Activated naive CD8-positive, alpha-beta T cell treated with anti-CD3 and anti-CD28 coated beads, Interleukin-2, amount 10 ng/mL, durations not matched to agents 7 days and 5 days (primary cell): ENCODE measurements at places on chromosomes 1 and 21. TPM values are rescaled to one million over a fixed set of nuclear protein-coding genes. Genes with fewer than 3 reads are reported as not detected.

ARMH1 gene
- 95.7 TPM for total RNA-seq

CYP4A11 gene
- total RNA-seq = not detected

DNA sequence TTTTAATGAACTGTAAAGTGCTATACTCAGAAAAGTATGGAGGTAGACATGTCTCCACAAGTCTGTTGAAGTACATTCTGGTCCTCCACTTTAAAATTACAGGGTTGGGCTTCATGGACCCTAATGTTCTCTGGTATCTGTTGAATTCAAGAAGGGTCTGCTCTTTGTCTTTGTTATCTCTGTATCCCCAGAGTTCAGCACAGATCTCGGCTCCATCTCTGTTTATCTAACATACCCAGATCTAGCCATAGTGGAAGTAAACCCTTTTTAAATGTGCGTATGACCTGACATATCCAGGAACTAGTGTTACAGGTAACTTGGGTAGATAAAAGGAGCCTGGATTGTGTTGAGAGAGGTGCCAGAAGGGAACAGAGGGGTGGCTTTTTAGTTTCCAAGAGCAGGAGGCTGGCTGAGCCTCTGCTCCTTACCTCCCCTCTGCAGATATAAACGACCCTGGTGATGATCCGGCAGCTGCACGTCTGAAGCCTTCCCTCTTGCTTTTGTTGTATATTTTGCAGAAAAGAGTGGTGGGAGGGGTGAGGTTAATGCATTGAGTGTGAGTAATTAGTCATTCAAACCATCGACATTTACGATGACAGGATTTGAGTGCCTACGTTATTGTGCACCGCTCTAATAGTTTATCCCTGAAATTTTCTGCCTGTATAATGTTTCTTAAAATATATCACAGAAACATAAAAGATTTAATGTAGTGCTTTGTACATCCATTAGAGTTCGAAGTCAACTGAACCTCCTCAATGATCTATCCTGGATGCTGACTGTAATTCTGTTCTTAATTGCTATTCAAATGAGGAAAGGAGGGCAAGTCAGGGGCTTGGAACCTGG, 30.8 kb downstream of the ELAVL4 start:
- H3K27ac ChIP-seq = no peak overlapping the region
- peaks cover 7% of the 10 kb centered on the region for H3K27me3 ChIP-seq
- no peaks in the 10 kb centered on the region for H3K4me1 ChIP-seq
- no peak overlapping the region for H3K4me3 ChIP-seq
- no peaks in the 10 kb centered on the region for H3K36me3 ChIP-seq
- DNase-seq = no peak

VANGL1 gene
- 8.6 TPM for total RNA-seq

PTPN22 gene
- 74.1 TPM for total RNA-seq

DNA sequence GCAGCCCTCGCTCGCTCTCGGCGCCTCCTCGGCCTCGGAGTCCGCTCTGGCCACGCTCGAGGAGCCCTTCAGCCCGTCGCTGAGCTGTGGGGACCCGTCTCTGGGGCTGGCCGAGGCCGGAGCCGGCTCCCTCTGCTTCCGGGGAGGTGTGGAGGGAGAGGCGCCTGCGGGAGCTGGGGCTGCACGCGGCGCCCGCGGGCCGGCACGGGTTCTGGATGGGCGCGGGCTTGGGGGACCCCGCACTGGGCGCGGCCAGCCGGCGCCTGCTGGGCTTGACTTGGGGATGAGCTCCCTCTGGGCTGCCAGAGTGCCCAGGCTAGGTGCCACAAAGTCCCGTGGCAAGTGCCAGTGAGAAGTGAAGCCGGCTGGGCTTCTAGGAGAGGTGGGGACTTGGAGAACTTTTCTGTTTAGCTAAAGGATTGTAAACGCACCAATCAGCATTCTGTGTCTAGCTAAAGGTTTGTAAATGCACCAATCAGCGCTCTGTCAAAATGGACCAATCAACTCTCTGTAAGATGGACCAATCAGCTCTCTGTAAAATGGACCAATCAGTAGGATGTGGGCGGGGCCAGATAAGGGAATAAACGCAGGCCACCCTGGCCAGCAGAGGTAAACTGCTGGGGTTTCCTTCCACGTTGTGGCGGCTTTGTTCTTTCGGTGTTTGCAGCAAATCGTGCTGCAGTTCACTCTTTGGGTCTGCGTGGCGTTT, 20.2 kb downstream of the EXOC8 start:
- H3K36me3 ChIP-seq = no peaks in the 10 kb centered on the region
- no peak overlapping the region for H3K4me3 ChIP-seq
- no peak overlapping the region for H3K27ac ChIP-seq
- no peaks in the 10 kb centered on the region for H3K27me3 ChIP-seq
- no peak for DNase-seq

TMEM234 gene
- total RNA-seq = 15.7 TPM

DNA sequence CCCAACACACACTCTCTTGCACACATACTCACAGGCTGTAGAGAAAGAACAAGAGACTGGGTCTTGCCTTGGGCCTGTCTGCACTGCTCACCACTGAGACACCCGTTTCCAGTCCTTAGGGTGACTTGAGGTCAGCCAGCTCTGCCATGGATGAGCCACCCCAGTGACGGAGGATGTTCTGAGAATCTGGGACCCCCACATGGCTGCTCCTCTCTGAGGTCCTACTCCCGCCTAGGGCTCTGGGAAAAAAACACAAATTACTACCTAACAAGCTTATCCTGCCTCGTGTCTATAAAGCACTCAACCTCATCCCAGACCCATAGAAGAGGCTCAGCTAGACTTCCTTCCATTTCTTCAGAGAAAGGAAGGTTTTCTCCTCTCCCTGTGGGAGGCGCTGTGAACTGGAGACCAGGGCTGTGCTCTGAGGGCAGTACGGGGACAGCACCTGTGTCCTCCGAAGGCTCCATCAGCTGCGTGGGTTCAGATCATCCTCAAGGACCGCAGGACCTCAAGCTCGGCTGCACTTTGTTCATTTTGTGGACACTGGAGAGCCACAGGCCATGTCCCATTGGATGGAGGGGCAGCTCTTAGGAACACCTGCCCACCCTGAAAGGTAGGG, 4.3 kb upstream of the CLEC20A start:
- H3K36me3 ChIP-seq = no peaks in the 10 kb centered on the region
- no peak overlapping the region for H3K4me3 ChIP-seq
- H3K27me3 ChIP-seq = peaks cover 2% of the 10 kb centered on the region
- no peaks in the 10 kb centered on the region for H3K4me1 ChIP-seq
- H3K27ac ChIP-seq = no peak overlapping the region

LELP1 gene
- not detected for total RNA-seq

DNA sequence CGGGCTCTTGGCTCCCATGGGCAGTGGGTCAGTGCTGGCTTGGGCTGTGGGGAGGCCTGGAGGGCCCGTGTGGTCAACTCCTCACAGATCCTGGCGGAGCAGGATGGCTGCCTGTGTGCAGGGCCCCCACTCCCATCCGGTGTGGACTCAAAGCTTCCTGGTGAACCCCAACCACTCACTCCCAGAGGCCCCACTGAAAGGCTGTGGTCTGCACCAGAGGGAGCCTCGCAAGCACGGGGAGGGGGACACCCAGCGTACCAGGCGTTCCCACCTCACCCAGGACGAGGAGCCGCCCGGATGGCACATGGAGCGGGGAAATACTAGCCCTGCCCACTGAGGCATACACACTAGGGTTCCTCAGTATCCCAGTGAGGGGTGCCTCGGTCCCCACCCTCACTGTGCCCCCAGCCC, 75.4 kb upstream of the ACTRT2 start:
- no peak overlapping the region for H3K27ac ChIP-seq
- DNase-seq = no peak

GRCh38 chr1:235806123-235806522, 60.6 kb downstream of the LYST start:
- H3K27me3 ChIP-seq = no peaks in the 10 kb centered on the region
- no peak overlapping the region for H3K27ac ChIP-seq
- H3K4me3 ChIP-seq = no peak overlapping the region
- peaks cover 26% of the 10 kb centered on the region for H3K36me3 ChIP-seq

GBP5 gene
- 228 TPM for total RNA-seq

GRCh38 chr1:32318127-32318869, 17.7 kb downstream of the MARCKSL1 start:
- H3K4me3 ChIP-seq = no peak overlapping the region
- peaks cover 19% of the 10 kb centered on the region for H3K36me3 ChIP-seq
- H3K27me3 ChIP-seq = no peaks in the 10 kb centered on the region
- DNase-seq = no peak
- peaks cover 29% of the 10 kb centered on the region for H3K4me1 ChIP-seq

DNA sequence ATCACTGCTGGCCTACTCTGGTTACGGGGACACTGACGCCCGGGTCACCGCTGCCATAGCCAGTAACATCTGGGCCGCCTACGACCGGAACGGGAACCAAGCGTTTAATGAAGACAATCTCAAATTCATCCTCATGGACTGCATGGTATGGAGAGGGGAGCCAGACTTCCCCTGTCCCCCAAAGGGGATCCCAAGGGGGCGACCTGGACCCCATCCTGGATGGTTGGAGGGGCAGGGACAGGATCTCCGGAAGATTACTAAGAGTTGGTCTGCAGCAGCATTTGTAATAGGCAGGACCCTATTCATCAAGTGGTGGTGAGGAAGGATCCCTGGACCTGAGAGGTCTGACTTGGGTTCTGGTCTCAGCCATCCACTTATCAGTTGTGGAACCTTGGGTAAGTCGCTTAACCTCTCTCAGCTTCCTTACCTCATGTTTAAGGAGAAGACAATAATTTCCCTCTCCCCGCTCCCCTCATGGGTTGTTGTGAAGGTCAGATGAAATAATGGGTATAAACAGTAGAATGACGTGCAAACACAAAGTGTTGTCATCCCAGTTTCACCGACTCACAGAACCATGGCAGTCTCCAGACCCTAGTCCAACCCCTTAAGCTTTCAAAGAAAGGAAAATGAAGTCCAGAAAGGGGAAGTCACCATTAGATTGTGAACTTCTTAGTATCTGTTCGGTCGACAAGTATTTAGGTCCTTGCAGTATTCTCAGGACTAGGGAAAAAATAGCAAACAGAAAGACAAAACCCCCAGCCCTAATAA, 883 bp downstream of the LAMTOR2 start:
- H3K27ac ChIP-seq = peak overlapping the region; percentile 85
- peak overlapping the region; percentile 83 for H3K4me3 ChIP-seq
- H3K36me3 ChIP-seq = peaks cover 3% of the 10 kb centered on the region
- peaks cover 19% of the 10 kb centered on the region for H3K4me1 ChIP-seq

DNA sequence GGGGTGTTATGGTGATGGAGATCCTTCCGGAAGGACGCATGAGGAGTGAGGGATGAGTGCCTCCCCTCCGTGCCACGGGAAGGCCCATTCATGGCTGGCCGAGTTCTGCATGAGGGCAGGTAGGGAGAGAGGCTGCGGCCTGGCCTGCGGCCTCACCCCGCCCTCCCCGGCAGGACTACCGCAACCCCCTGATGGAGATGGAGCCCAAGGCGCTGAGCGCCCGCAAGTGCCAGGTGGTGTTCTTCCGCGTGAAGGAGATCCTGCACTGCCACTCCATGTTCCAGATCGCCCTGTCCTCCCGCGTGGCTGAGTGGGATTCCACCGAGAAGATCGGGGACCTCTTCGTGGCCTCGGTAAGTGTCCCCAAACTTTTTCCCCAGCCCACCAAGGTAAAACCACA, 83.3 kb downstream of the ARHGEF10L start:
- no peak for DNase-seq
- no peak overlapping the region for H3K27ac ChIP-seq
- no peaks in the 10 kb centered on the region for H3K36me3 ChIP-seq
- no peak overlapping the region for H3K4me3 ChIP-seq
- no peaks in the 10 kb centered on the region for H3K4me1 ChIP-seq
- H3K27me3 ChIP-seq = no peaks in the 10 kb centered on the region

BARHL2 gene
- not detected for total RNA-seq

CHD5 gene
- 0.61 TPM for total RNA-seq

GRCh38 chr21:32545948-32546441, 39.3 kb downstream of the TCP10L start:
- DNase-seq = no peak
- no peaks in the 10 kb centered on the region for H3K36me3 ChIP-seq
- no peak overlapping the region for H3K27ac ChIP-seq
- H3K4me3 ChIP-seq = no peak overlapping the region

GRCh38 chr1:1540090-1540817, at the start of gene TMEM240:
TSS of gene TMEM240 (minus strand) at chr1:1540624. CDS start at chr1:1540346, 278 bp downstream.
- peaks cover 3% of the 10 kb centered on the region for H3K36me3 ChIP-seq
- no peaks in the 10 kb centered on the region for H3K27me3 ChIP-seq
- peak; percentile 62 for DNase-seq
- H3K27ac ChIP-seq = no peak within 1 kb of the TSS
- no peaks in the 10 kb centered on the region for H3K4me1 ChIP-seq
